ENCODE measurements at places on chromosomes 3 and 15.

DNA sequence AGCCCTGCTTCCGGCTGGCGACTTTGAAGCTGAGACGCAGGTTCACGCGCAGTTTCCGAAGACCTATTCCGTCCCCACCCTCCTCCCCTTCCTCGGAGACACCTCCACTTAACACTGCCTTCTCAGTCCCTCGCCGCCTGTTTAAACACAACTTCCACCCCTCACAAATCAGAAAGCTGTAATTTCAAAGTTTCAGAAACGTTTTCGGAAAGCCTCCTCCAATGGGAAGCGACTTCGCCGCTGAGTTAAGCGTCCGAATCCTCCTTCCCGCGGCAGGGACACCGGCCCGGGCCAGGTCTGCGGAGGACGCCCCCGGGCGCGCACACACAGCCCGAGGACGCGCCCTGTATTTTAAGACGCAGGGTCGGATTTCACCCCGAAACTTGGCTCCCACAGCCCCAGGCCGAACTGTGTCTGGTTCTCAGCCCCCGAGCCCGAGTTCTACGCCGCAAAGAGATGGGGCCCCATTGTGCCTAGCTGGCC is 559 bp upstream of the LRRN1 start:
- DNase-seq = no peak

DNA sequence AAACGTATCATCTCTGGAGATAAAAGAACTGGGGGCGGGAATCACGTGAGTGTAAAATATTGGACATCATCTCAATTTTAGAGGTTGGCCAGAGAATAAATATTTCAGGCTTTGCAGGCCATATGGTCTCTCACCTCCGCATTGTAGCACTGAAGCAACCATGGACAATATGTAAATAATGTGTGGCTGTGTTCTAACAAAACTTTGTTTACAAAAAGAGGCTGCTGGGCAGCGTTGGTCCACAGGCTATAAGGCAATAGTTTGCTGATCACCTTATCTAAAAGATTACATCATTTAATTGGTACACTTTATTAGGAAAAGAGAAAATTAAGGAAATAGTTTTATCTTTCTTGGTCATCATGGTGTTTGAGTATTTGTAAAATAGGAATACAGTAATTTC is 22.5 kb upstream of the SHC4 start:
- DNase-seq = no peak

GRCh38 chr15:69509131-69509530 is 56.5 kb downstream of the RPLP1 start:
- DNase-seq = no peak

DNA sequence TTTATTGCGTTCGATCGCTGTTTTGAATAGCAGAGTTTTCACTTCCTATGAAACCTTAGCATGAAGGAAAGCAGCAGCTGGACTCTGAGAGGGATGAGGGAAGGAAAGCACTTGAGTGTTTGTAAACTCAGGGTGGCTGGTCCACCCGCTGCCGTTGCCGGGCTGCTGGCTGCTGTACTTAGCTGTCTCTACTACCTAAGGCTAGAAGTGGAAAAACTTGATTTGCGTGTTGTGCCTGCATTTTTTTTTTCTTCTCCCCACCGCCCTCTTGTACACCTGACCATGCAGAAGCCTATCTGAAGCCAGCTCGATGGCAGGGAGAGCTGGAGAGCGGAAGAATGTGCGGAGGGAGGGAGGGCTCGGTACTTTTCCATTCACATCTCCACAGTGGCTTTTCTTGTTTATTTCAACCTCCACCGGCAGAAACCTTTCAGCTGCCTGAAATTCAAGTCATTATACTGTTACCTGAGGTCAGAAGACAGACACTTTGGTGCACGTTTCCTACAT is 4.8 kb upstream of the BCL6 start:
- peak; percentile 52 for DNase-seq

DNA sequence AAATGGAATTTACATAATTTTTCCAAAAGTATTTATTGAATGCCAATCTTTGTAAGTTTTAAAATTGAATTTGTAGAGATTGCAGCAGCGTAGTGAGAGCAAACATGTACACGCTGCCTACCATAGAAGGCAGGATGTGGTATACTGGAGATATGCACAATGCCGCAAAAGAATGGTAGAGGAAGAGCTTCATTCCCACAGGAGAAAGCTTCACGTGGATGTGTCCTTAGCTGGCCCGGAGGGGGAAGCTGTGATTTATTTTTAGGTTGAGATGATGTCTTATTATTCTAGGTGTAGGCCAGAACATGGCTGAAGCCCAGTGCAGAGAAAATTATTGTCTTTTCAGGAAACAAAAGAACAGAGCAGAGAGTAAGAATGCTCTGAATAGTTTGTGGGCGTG is 743.3 kb upstream of the BCHE start:
- DNase-seq = no peak

DNA sequence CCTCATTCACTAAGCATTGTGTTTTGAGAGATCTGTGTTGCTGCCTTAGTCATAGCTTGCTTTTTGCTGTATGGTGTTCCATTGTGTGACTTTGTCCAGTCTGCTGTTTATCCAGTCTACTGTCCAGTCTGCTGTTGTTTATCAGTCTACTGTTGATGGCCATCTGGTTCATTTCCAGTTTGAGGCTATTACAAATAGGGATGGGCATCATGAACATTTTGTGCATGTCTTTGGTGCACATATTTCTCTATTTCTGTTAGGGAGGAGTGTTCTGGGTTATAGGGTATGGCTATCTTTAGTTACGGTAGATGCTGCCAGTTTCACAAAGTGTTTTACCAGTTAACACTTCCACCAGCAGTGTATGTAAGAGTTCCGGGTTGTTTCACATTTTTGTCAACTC is 22.2 kb upstream of the CLEC3B start:
- no peak for DNase-seq

DNA sequence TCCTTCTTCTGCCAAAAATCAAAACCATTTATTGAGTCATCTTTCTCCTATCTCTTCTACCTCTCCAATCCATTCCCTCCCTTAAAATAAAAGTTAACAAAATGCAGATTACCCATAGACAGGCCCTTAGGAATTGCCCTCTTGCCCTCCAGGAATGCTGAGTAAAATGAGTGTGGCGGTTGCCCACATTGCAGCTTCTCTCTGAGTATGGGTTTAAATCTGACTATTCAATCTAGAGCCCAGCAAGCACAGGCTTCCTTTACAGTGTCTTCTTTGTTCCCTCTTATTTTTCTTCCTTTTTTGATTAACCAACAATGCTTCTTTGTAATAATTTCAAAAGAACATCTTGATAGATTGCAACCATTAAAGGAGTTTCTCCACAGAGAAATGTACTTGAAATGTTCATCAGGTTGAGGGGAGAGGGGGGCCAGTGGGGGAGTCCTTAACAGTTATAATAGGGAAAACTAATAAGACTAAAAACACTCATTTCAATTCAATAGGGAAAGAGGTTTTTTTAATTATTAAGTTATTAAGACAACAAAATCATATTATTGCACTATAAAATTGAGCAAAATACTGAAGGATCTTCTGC is 135.3 kb upstream of the LMCD1 start:
- DNase-seq = no peak

DNA sequence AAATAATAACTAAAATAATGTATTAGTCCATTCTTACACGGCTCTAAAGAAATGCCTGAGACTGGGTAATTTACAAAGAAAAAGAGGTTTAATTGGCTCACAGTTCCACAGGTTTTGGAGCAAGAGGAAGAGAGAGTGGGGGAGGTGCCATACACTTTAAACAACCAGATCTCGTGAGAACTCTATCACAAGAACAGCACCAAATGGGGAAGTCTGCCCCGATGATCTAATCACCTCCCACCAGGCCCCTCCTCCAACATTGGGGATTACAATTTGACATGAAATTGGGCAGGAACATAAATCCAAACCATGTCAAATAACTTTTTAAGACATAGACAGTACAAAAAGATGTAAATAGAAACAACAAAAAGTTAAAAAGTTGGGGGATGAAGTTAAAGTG is 63.2 kb downstream of the ILDR1 start:
- no peak for DNase-seq

GRCh38 chr3:86228101-86228500 is 762.8 kb downstream of the VGLL3 start:
- no peak for DNase-seq

GRCh38 chr15:40461958-40462357 is 8.8 kb upstream of the CHST14 start:
- DNase-seq = no peak

GRCh38 chr3:120399372-120399771 is 50.2 kb upstream of the LRRC58 start:
- DNase-seq = no peak

- no peak for DNase-seq
These were observed 61.0 kb downstream of the BFSP2 start for GRCh38 chr3:133460809-133461208.

DNA sequence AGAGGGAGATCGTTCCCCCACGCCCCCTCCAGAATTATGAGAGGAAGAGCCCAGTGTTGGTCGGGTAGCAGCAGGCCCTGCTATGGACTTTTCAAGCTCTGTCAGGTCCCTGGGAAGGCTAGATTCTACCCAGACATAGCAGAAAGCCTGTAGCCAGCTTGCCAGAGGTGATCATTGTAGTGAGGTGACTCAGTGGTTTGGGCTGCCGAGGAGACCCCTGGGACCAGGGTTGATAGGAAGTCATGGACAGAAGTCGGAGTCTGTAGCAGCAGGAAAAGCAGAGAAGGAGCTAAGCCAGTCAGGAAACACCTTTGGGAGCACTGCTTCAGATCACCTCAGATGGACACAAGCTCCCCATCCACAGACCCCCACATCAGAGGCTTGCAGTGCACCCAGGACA is 67.7 kb downstream of the CCNL1 start:
- no peak for DNase-seq

DNA sequence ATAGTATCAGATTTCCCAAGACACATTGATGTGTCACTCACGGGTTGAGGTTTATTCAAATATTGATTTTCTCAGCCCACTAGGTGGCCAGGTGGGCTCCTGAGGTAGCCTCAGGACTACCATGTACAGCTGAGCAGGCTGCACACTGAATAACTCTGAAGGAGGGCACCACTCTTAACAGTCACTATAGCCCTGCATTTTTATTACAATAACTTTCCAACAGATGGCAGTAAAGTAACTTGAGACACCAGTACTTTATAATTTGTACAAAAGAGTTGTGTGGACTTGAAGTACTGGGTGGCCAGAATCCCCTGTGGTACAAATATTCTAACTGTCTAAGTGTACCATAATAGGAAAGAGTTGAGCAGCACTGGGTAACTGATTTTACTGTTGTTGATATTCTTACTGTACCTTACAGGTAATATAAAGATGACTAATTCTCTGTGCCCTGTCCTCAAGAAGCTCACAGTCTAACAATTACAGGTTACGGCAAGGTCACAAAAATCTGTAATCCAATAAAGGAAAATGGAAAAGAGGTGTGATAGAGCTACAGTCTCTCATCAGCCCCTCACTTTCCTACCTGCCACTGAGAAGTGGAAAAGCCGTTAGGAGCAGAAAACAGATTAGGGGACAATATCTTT is 76.0 kb downstream of the ETFA start:
- no peak for DNase-seq

DNA sequence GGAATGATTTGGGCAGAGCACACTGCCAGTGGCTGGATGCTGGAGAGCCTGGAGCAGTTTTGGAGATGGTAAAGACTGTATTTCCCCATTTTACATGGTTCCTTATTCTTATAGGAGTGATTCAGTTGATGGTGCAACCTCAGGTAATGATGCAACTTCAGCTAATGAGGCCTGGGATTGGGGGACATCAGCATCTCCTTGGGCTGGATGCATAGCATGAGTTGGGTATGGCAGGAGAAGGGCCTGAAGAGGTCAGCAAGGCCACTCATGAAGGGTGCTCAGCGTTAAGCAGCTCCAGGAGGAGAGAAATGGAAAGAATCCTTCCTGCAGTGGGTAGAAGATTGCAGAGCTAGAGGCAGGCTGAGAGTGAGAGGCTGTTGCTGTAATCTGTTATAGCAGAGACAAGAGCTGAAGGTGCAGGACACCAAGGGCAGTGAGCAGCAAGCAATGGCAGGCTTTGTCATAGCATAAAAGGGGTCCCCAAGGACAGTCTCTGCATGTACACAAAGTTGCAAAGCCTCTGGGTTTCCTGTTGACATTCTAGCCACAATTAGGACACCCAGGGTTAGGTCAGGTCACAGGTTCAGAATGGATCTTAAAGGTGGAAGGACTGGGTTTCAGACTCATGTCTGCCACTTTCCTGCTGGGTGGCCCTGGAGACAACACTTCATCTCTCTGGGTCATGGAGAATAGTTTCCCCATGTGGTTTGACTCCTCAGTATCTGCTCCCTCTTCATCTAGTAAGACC is 29.5 kb upstream of the SNRK start:
- no peak for DNase-seq

GRCh38 chr3:25576831-25577454 is 87.8 kb downstream of the TOP2B start:
- no peak for DNase-seq

- no peak for DNase-seq
These were observed 65.8 kb upstream of the GSK3B start for GRCh38 chr3:120160050-120160449.

- DNase-seq = no peak
These were observed 72.9 kb upstream of the ATP2C1 start for GRCh38 chr3:130820976-130821375.

DNA sequence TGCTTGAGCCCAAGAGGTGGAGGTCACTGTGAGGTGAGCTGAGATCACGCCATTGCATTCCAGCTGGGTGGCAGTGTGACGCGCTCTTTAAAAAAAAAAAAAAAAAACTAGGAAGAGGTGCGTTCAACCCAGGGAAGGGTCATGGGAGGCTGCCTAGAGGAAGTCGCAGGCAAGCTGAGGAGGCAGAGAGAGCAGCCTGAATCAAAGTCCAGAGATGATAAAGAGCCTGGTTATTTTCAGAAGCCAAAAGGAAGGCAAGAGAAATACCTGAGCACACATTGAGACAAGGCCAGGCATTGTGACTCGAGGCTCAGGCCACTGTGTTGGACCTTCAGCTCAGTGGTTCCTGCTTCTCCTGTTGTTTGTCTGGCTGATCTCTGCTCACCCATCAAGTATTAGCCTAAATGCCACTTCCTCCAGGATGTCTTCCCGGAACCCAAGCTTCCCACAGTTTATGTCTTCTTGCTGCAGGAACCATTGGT is 16.1 kb upstream of the GCNT3 start:
- DNase-seq = no peak

DNA sequence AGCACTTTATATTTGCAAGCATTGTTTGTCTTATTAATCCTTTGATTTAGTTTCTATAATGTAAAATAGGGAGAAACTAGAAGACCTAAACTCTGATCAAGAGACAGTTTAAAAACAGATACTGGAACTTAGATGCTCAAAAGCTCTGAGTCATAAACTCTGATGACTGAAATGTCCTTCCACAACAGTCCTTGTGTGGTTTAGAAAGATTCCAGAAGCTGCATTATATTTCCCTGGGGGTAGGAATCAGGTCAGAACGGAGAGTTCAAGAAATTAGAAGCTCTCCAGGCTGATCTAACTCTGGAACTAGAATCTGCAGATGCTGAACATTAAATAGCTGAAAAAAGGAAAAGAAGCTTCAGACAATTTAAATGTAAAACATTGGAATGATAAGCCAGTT is 18.3 kb upstream of the ONECUT1 start:
- DNase-seq = no peak

DNA sequence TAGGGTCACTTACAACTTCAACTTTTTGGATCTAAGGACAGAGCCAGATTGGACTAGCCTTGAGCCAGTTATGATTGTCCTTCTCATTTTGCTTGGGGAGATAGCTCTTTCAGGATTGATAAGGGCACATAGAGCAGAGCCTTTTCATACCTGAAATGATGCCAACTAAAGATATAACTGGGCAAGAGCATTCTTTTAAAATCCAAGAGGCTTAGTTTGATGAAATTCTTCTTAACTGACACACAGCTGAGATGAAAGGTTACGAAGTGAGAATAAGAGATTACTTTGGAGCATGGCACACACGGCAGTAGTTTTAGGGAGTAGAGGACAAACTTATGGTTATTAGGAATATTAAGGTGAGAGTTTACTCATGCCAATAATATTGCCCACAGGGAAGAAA is 12.7 kb downstream of the CD200 start:
- DNase-seq = no peak

Measured in right hindlimb (tissue), 1 donor.